ENCODE measurements at places on chromosomes 5 and 9.

- no peak for DNase-seq
Observed at GRCh38 chr5:20985754-20986153, 997.8 kb upstream of the CDH18 start.

DNA sequence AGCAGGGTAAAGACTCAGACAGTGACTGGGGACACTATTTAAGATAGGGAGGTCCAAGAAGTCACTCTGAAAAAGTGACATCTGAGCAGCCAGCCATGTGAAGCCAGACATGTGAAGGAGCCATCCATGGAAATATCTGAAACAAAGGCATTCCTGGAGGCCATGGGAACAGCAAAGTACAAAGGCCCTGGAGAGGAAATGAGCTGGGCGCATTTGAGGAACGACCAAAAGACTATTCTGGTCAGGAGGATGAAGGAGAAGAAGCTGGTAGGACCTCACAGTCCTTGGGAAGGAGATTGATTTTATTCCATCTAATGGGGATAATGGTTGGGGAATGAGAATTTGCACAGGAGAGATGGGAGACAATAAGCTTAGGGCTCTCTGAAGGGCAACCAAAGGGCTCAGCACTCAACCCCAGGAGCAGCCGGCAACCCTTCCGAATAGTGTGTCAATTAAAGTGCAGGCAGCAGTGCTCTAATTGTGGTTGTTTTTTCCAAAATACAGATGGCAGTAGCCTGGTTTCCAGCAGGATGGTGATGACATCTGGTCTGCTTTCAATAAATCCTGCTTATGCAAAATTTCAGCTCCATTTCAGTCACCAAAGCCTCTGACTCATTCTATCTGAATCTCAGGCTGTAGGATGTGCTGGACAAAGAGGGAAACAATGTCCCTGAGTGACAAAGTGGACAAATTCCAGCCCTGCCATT is 26.7 kb downstream of the FOXI1 start:
- no peak for DNase-seq

DNA sequence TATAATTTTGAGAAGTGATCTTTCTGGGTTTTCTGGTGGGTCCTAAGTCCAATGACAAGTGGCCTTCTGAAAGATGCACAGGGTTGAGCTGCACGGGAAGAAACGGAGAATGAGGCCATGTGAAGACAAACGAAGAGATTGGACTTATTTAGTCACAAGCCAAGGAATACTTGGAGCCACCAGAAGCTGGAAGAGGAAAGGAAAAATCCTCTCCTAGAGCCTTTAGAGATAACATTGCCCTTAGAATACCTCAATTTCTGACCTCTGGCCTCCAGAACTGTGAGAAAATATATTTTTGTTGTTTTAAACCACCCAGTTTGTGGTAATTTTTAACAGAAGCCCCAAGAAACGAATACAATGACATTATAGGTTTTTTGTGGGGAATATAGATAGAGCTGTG is 360.5 kb upstream of the TARS1 start:
- DNase-seq = no peak

- DNase-seq = no peak
Observed at GRCh38 chr9:95876138-95876444, 600 bp downstream of the ERCC6L2 start.

DNA sequence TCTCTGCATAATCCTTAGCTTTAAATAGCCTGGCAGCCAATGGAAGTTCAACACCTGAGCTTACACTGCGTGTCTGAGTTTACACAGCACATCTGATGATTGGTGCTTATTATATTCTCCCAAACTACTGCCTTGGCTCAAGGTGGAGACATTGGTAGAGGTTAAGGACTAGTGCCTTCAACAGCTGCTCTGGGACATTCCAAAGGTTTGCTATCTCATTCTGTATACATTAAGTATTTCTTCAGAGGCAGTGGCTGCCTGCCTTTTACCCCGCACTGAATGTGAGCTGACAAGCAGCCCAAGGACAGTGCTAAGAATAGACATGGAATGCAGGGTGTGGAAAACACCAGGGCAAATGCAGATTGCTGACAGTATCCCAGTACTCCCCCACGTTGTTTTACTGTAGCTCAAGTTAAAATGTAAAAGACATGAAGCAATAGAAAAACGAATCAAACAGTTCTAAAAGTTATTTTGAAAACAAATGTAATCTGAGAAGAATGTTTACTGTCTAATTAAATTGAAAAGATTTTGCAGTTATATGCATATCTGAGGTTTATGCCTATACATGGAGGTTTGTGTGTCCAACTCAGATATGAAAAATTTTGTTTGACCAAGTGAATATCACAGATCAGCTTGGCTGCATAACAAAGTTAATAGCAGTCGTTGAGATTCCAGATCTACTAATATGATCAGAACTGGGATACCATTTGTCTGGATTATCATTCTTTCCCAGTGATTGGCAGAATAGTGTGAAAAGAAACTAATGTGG is 1.8 kb downstream of the HSPB3 start:
- no peak for DNase-seq

DNA sequence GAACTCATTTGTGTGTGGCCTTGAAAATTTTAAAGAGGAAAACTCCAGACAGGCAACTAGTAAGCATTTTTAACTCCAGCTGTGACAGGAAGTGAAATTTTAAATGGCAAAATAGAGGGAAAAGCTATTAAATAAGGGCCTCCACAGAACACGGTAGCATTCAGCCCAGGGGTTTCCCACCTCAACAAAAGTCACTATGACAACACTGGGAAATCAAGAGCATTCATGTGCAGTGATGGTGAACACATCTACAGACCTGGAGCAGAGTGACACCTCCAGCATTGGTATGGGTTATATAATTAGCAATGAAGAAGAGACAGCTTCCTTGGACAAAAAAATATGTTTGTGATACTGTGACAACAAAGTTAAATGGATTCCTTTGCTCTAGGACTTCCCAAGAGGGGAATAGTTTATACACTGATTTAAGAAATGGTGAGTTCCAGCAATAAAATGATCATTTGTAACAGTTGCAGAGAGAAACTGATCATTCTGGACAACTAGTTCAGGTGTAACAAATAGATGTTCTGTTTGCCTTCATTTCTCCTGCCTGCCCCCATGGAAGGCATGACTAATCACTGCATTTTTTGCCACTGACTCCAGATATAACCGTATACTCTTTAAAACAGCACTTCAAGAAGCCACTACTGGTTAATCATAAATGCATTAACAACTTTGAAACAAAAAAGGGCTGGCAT is 93.3 kb upstream of the SLC44A1 start:
- DNase-seq = no peak

GRCh38 chr5:108432024-108432423 is 50.1 kb upstream of the FBXL17 start:
- DNase-seq = no peak

DNA sequence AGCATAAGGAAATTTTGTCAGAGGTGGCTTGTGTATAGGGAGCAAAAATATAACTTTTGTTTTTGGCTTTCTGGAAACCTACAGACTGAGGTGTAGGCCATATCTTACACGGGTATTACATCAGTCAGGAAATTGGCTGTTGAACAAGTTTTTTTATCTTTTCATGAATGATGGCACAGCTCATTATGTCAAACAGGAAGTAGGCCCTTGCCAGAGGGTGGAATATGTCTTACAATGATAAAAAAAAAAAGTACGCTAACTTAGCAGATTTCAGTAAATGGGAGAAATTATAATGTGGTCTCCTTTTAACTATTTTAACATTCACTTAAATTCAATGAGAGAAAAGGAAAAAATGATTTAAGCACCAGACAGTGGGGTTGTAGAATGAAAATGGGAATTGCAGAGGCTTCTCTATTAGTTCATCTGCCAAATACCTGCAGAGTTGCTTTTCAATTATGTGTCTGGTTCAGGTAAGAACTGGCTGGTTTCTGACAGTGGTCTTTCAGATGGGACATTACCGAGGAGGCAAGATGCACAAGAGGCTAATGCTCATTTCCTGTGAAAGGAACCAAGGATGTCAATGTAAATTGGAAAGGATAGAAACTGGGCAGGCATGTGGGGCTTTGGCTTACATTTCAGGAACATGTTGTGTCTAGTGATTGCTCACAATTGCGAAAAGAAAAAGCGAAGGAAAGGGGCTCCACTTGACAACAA is 169.9 kb downstream of the NNT start:
- DNase-seq = no peak

GRCh38 chr9:69486498-69486897 is 161.5 kb downstream of the ENTREP1 start:
- DNase-seq = no peak

GRCh38 chr5:60196385-60197113 is 303.0 kb upstream of the PDE4D start:
- DNase-seq = no peak

DNA sequence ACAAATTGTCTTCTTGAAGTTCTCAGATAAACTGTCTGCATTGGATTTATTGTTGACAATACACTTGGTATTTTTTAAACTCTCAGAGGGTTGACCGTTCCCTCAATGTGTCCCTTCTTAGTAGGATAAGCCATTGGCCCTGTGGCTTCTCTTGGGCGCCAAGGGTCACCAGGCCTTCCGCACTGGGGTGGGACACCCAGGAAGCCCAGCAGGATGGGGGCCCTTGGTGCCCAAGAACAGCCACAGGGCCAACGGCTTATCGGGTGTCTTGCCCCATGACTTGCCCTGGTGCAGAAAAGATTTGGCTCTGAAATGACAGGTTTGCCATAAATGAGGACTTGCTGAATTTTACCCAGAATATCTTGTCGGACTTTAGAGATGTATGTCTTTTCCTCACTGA is 375.0 kb downstream of the IRX2 start:
- DNase-seq = no peak

- DNase-seq = no peak
Observed at GRCh38 chr9:94728719-94729118, 2.2 kb downstream of the AOPEP start.

- no peak for DNase-seq
Observed at GRCh38 chr9:19116107-19116790, 11.0 kb downstream of the PLIN2 start.

DNA sequence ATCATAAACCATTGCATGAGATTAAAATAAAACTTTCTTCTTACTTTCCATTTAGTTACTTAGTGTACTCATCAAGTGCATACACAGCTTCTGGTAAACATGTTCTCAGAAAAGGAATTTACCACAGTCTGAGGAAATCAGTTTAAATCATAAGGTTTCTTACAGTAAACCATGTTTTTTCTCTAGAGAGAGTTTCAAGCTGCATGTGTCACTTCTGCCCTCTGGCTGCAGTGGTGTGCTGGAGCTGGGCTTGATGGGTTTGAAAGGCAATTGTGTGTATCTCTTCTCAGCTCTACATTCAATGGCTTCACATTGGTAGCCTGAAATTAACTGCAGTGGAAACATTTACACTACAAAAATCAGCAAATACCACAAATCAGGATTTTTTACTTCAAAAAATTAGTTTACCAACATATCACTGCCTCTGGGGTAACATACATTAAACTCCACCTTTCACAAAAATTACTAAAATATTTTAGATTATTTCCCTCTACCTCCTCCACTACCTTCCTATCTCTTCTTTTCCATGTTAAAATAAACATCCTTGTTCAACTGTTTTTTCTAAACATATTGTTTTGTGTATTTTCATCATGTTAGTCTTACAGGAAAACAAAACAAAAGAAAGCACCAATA is 414.3 kb downstream of the ANXA1 start:
- DNase-seq = no peak

DNA sequence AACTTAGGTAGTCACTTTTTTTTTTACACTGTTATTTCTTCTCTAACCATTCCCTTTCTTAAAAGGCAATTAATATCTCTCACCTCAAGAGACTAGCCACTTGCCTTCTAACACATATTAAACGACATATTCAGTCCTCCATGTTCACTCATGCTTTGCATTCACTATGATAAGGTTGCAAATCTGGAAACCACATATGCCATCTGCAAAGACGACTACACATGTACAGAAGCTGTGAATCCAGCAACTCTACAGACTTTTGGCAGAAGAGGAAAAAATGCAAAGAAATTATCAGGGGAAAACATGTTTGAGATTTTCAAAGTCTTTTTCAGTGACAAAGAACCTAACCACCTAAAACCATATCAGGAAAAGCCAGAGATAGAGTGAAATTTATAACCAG is 112.1 kb downstream of the EPB41L4A start:
- no peak for DNase-seq

- no peak for DNase-seq
Observed at GRCh38 chr9:5274770-5275169, 29.7 kb downstream of the RLN2 start.

- no peak for DNase-seq
Observed at GRCh38 chr9:21624675-21625644, 142.8 kb upstream of the IFNE start.

DNA sequence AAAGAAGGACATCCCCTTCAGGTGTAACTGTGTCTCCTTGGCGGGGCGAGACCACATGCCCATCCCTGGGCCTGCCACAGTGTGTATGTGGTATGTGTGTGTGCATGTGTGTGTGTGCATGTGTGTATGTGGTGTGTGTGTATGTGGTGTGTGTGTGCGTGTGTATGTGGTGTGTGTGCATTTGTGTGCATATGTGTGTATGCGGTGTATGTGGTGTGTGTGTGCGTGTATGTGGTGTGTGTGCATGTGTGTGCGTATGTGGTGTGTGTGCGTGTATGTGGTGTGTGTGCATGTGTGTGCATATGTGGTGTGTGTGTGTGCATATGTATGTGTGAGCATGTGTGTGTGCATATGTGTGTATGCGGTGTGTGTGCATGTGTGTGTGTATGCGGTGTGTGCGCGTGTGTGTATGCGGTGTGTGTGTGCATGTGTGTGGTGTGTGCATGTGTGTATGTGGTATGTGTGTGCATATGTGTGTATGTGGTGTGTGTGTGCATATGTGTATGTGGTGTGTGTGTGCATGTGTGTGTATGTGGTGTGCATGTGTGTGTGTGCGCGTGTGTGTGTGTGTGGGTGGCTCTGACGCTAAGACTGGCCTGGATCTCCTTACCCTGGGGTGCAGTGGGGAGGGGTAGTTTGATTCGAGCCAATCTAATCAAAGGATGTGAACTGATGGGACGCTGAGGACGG is 107.9 kb upstream of the RAPGEF1 start:
- no peak for DNase-seq

DNA sequence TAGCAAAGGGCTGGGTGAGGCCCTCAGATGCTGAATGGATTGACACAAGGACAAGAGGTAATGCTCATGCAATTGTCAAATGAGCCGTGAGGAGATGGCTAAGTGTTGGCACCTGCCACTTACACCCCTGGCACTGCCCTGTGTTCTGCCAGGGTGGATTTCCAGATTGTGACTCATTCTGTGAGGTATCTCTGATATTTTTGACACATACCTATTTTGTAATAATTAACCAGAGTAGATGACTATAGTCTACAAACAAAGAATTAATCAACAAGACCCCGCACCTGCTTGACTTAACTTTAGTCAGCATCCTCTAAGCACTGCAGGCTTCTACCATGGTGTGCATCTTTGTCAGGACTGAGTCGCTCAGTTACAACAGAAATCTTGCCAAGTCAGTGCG is 200.8 kb downstream of the DIRAS2 start:
- DNase-seq = no peak

- DNase-seq = no peak
Observed at GRCh38 chr5:141715346-141715905, 33.4 kb upstream of the ARAP3 start.

- no peak for DNase-seq
Observed at GRCh38 chr5:29614206-29614605, 1579.3 kb upstream of the CDH6 start.

All from activated T-cell treated with anti-CD3 and anti-CD28 coated beads for 1 hour (primary cell).